ENCODE measurements at places on chromosomes 3 and 15.
A peak's percentile ranks its signal among the peaks of the same experiment; 100 is the strongest.

DNA sequence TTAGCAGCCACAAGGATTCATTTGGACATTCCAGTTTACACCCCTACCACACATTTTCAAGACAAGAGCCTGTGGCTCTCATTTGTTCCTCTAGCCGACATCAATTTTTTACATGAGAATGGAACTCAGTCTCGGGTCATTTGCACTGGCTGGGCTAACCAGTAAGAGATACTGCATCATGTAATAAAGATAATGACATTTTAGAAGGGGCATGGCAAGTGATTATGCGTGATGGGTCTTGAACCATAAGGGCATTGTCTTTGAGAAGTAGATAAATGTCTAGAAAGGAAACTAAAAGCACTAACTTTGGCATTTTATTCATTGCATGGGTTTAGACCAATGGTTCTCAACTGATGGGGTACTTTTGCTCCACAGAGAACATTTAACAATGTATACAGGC is 146.0 kb upstream of the GRM7 start:
- no peak for DNase-seq

DNA sequence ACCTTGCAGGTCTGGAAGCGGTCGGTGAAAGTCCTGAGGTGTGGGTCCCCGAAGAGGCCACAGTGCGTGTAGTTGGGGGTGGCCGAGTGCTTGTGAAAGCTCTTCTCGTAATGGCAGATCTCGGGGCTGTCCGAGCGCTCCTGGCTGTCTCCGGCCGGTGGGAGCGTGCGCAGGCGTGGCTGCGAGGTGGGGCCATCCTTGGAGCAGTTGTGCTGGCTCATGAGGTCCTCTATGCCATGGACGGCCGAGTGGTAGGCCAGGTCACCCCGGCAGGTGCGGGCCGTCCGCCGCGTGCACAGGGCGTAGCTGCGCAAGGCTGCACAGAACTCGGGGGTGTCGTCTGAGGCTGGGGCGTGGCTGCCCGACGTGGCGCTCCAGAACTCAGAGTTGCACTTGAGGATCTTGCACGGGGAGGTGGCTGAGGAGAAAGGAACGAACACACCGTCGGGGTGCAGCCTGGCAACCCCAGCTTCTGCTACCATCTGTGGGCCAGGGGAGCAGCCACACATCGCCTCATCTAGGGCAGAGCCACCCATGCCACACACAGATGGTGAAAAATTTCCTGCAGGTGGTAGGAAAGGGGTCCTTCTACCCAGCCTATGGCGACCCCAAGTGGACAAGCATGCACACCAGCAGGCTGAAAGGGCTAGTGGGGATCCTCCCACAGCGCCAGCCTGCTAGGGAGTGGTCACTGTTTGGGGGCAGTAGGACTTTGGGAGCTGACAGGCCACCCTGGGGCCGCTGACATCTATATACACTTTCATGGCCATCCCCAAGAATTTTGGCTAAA is 36.7 kb downstream of the RGMA start:
- DNase-seq: no peak

GRCh38 chr3:152610622-152611021 is 224.3 kb upstream of the P2RY1 start:
- no peak for DNase-seq

GRCh38 chr3:23590424-23591273 is 215.1 kb upstream of the UBE2E1 start:
- DNase-seq: no peak

DNA sequence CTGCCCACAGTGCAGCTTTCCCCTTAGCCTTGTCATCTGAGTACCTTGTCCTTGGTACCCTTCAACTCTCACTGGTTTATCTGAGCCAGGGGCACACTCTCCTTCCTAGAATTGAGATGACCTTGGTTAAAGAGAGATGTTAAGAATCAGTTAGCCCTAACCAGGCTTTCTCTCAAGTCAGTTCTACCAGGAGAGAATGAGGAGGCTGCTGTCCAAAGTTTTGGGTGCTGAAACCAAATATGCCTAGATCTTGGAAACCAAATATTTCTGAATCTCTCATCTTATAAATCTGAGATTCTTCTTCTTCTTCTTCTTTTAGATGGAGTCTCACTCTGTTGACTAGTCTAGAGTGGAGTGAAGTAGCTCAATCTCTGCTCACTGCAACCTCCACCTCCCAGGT is 12.0 kb upstream of the CTXND1 start:
- no peak for DNase-seq

DNA sequence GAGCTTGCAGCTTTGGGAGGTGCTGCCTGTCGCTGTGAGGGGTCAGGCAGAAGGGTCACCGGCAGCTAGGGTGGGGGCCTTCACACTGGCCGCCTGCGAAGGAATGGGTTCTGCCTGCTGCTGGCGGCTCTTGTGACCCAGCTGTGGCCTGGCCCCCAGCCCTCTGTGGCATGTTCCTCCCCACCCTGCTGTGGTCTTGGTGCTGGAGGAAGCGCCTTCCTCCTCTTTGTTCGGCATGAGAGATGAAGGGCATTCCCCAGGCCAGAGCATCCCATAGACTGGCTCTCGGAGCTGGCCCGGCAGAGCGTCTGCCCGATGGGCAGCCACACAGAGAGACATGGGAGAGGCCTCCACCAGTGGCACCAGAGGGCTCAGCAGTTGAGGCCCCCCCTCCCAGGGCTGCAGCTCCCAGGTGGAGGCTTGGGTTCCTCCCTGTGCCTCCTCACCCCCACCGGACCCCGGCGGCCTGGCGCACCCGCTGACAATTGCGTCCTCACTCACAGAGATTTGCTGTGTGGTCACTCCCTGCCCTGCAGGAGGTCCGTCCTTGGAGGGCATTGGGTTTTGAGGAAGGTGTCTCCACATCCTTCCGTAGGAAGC is 162.2 kb downstream of the NSMCE3 start:
- no peak for DNase-seq

GRCh38 chr3:71721651-71722157 is 3.5 kb downstream of the EIF4E3 start:
- no peak for DNase-seq

- DNase-seq: no peak
Observed at GRCh38 chr3:175266478-175266877, 407.3 kb downstream of the NAALADL2 start.

- DNase-seq: no peak
Observed at GRCh38 chr3:79651536-79652065, 116.2 kb downstream of the ROBO1 start.

GRCh38 chr15:92629975-92630626 is 25.5 kb downstream of the FAM174B start:
- no peak for DNase-seq

DNA sequence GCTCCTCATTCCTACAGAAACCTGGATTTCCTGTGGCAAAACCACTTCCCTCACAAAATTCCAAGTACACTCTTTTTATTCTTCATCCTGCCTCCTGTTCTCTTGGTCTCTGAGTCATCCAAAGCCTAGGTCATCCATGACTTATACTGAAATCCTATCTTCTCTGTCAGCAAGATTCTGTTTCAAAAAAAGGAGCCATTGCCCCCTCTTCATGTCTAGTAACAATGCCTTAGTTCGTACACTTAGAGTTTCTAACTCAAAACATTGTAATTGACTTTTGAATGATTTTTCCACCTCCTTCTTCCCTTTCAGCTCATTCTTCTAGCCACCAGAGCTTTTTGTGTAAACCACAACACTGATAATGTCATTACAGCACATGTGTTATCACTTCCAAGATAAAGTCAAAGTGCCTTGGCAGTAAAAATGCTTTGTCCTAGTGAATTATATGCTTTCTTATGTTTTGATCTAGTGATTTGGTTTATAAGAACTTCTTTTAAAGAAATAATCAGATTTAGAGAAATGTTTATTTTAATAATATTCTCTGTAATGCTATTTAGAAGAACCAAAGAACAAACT is 256.5 kb upstream of the NECTIN3 start:
- no peak for DNase-seq

- DNase-seq: no peak
Observed at GRCh38 chr3:171286580-171287249, 173.5 kb downstream of the TNIK start.

DNA sequence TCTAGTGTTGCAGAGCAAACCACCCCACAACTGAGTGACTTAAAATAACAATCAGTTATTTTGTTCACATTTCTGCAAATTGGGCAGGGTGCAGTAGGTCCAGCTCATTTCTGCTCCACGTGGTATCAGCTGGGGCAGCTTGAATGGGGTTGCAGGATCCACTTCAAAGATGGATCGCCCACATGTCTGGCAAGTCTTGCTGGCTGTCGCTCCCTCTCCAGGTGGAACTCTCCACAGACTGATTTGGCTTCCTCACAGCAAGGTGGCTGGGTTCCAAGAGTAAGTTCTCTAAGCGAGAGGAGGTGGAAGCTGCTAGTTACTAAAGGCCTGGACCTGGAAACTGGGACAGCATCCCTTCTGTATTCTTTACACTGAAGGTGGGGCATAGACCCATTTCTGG is 213.3 kb downstream of the SLC9A9 start:
- no peak for DNase-seq

DNA sequence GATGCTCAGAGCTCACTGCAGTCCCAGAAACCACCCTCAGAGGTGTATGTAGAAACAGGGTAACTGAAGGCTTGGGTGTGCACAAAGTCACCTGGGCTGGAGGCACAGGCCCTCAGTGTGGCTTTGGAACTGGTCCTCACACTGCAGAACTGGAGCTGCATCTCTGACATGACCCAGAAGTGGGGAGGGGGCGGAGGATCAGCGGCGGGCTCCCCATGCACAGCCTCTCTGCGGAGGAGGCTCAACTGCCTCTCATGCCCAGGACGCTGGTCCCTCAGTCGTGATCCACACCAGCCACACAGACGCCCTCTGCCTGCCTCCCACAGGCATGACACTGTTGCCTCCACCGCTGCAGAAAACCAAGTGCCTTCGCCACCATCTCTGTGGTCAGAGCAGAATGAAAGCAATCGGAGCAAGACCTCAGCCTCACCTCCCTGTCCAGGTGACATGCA is 73.7 kb downstream of the TM2D3 start:
- no peak for DNase-seq

DNA sequence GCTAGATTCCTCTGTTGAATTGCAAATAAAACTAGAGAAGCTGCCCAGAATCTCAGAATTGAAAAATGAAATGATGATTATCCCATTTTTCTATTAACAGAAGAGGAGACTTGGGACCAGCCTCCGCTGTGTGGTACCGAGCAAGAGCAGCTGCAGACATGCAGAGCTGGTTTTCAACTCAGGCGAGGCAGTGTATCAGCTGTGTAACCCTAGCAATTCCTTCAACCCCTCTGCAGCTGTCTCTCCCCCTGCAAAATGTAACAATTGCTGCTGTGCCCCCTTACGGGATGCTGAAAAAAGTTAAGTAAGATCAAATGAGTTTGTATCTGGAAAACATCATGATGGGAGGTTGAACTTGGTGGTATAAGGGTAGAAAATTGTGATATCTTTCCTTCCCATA is 98.5 kb upstream of the C3orf80 start:
- no peak for DNase-seq

- DNase-seq: no peak
Observed at GRCh38 chr3:28792604-28793003, 444.0 kb upstream of the AZI2 start.

- DNase-seq: no peak
Observed at GRCh38 chr3:125072301-125072700, 16.5 kb upstream of the HEG1 start.

DNA sequence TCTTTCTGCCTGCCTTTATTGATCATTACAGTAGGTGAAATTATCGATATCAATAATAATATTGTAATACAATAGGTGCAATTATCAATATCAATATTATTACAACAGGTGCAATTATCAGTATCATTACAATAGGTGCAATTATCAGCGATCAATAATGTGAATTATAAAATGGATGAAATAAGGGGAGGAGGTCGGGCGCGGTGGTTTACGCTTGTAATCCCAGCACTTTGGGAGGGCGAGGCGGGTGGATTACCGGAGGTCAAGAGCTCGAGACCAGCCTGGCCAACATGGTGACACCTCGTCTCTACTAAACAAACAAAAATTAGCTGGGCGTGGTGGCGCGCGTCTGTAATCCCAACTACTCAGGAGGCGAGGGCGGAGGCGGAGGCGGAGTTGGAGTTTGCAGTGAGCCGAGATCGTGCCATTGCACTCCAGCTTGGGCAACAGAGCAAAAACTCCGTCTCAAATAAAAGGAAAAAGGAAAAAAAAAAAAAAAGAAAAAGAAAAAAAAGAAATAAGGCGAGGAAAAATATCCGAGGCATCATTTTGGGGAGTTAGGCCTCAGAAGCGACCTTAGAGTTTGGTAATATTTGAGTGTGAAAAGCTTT is 611 bp upstream of the BNIP2 start:
- DNase-seq: peak; percentile 24

GRCh38 chr3:148727231-148727630 is 29.5 kb downstream of the AGTR1 start:
- no peak for DNase-seq

DNA sequence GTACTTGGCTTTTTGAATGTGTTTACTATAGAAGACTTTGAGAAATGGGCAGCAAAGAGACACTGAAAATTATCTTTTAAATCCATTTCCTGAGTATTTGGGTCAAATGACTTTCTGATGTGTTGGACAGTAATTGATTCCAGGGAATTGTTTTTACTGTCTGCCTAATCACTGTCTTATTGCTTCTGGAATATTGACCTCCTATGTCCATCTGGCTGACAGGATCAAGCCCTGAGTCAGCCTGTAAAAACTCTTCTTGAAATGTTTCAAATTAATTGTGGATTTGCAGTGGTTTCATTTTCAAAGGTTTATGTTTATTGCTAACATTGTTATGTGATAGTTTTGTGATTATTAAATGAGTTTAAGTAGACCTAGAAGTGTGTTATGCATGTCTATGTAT is 50.6 kb upstream of the MLF1 start:
- DNase-seq: no peak

GRCh38 chr15:73331991-73332925 is 36.5 kb downstream of the HCN4 start:
- DNase-seq: no peak

DNA sequence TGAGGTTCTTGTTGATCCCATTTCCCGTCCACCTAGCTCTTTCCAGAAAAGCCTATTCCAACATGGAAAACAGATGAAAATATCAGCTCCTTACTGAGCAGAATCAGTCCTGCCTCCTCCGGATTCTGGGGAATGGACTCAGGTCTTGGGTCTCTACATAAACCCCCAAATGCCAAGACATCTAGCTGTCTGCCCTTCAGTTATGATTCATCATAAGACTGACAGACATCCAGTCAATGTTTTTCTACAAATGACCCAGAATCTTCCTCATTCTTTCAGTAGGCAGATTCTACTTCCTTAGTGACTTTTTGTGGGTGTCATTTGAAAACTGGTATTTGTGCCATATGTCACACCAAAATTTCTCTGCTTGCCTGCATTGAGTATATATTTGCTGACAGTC is 103.0 kb upstream of the TGFBR2 start:
- DNase-seq: no peak

- no peak for DNase-seq
Observed at GRCh38 chr3:30549600-30549999, 56.8 kb upstream of the TGFBR2 start.

DNA sequence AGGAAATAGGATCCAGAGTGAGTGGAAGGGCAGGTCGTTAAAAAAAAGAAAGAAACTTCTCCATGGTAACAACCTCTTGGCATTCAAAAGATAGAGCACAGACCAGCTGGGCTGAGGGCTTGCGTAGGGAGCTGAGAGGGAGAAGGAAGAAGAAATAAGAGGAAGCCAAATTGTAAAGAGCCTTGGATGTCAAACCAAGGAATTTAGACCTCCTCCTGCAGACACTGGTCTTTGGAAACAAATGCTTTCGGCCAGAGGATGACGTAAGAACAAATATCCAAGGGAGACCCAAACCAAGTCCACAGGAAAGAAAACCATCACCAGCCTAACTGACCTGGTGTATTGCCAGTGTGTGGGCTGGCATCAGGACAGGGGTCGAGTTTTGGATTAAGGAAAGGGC is 155.2 kb downstream of the UACA start:
- DNase-seq: no peak

- DNase-seq: no peak
Observed at GRCh38 chr15:40331026-40331425, 7.5 kb downstream of the INAFM2 start.

All from esophagus squamous epithelium (tissue), 5 donors.